ENCODE measurements at places on chromosomes 4 and X.
A peak's percentile ranks its signal among the peaks of the same experiment; 100 is the strongest.

GRCh38 chr4:30950737-30951136 lies 230.6 kb downstream of the PCDH7 start:
- DNase-seq: no peak

DNA sequence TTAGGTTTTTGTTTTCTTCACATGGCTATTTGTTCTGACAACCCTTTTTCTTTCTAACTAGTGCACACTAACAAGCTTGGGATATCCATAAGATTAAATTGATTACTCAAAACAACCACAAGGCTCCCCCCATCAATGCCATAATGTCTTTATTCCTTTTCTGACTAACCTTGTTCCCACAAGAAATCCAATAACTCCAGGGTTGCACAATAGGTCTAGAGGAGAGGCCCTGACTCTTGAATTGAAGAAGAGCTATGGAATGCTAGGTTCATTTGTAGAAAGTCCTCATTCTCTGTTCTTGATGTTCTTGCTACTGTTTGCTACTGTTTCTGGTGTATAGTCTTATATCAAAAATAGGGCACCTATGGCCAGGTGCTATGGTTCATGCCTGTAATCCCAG lies 71.0 kb downstream of the PRRG1 start:
- no peak for DNase-seq

DNA sequence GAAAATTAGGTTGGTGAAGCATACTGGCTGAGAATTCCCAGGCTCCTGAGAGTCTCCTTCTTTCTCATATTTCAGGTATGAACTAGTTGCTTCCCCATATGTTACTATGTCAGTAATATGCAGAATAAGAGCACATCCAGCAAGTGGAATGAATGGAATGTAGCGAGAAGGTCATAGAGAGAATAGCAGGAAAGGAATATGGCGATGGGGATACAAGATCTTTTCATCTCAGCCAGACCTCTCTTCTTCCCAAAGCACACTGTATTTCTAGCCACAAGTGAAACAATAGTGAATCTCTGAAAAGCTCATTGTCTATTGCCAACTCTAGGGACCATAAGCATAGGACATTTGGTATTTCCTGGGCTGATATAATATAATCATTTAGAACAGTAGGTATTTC lies 54.6 kb upstream of the MMAA start:
- DNase-seq: no peak

DNA sequence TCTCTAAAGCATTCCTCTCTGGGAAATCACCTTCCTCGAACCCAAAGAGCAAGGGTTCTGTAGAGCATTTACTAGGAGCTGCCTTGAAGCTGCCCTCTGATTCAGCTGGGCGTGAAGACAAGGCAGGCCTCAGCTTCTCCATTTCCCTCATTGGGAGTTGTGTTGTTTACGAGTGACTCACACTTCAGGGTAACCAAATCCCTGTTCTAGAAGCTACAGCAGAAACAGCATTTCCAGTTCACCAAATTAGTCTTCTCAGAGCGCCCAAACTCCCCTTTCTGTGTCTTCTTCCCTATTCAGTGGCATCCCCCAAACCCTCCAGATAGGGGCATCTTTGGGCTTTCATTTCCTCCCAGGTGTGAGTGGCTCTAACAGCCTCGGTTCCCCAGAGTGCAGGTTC lies 863 bp upstream of the XPNPEP2 start:
- DNase-seq: no peak

- no peak for DNase-seq
These were observed 4.6 kb downstream of the PALLD start for GRCh38 chr4:168501407-168501806.

DNA sequence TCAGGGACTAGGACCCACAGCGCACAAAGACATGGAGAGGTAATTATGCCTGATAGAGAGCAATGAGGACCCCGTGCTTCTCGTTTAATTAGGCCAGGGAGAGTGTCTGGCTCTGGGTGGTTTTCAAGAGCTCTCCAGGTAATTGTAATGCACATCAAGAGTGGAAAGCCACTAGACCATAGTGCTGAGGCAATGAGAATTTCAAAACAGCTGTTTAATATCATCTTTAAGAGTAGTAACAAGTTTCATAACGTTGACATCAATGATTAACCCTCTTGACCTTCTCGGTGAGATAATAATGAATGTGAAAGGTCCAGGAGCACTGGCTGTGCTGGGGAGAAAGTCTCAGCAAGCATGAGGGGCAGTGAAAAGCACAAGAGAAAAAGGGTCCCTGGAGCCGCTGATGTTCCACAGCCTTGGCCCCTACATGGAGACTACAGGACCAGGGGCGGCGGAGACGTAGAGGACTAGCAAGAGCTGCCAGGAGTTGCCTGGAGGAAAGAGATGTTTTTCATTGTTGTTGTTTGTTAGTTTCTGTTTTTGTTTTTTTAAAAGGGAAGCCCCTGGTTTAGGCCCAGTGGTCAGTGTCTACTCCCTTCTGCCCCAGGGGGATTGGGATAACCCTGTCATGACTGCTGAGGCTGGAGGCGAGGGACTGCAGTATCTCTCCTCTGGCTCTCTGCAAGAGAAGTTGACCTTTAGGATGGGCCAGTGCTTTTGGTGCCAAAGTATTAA lies 14.8 kb upstream of the CXCR3 start:
- DNase-seq: no peak

GRCh38 chr4:138749303-138749702 lies 266.3 kb upstream of the NOCT start:
- no peak for DNase-seq

DNA sequence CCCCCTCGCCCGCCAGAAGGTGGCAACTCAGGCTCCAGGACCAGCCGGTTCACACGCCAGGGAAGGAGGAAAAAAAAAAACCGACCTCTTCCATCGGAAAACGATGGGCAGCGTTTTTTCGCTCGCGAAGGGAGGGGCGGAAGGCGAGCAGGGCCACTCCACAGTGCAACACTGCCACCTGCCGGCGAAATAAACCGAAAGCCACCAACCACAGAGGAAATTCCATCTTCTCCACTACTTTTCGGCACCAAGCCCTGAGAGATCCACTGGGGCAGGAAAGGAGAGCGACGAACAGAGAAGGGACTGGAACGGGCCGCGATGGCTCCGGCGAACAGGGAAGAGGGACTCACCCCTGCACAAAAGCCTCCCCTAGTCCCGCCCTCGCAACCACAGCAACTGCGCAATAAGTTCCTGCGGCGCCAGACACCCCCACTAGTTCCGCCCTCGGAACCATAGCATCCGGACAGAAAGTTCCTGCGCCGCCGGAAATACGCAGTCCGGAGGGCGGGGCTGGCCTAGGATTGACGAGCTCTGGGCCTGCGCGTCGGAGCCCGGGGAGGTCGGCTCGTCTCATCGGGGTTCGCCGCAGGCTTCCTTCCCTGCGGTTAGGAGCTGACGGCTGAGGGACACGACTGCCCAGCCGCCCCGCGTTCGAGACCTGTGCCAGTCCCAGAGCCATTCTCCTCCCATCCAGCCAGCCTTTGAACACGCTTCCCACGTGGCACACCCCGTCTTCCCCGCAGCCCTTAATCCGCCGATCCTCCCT lies 23.4 kb downstream of the FAM156A start:
- peak; percentile 95 for DNase-seq

GRCh38 chr4:3249711-3250437 lies 915 bp downstream of the MSANTD1 start:
- DNase-seq: no peak

DNA sequence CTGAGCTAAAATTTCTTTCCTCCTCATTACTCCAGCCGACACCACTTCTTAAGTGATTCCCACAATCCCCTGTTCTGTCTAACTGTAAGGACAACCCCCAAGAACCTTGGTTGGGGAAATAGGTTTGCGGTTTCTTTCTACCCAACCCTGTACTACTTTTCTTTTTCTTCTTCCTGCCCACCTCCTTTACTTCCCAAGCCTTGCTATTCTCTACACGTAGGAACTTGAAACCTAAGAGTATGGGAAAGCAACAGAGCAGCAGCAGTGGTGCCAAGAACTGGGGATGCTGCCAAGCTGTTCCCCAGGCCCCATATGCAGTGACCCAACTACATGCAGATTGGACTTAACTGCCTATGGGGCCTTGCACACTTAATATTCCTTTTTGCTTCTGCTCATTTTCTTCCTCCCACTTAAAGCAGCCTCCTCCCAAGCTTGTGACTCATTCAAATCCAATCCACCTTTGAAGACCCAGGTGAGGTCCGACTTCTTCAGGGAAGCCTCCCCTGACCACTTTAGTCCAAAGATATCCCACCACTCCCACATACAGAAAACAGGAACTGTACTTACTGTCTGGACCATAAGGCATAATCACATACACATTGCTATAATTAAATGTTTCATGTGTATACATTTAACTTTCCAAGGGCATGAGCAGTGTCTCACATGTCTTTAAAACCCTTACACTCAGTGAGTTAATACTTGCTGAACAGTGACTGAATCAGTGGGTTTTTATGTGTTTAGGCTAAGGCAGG lies 1.7 kb downstream of the FAM120C start:
- peak; percentile 27 for DNase-seq

DNA sequence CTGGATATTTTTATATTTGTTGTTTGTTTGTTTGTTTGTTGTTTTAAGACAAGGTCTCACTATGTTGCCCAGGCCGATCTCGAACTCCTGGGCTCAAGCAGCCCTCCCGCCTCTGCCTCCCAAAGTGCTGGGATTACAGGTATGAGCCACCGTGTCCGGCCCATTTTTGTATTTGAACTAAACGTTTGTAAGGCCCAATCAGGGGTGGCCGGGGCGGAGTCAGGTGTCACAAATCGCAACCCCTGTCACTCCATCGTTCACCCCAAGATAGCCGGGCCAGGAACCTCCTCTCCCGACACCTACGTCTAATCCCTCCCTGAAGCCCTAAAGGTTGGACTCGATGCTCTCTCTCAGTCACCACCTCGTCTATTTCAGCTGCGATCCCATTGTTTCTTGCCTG lies 722 bp upstream of the EFHC2 start:
- DNase-seq: no peak

DNA sequence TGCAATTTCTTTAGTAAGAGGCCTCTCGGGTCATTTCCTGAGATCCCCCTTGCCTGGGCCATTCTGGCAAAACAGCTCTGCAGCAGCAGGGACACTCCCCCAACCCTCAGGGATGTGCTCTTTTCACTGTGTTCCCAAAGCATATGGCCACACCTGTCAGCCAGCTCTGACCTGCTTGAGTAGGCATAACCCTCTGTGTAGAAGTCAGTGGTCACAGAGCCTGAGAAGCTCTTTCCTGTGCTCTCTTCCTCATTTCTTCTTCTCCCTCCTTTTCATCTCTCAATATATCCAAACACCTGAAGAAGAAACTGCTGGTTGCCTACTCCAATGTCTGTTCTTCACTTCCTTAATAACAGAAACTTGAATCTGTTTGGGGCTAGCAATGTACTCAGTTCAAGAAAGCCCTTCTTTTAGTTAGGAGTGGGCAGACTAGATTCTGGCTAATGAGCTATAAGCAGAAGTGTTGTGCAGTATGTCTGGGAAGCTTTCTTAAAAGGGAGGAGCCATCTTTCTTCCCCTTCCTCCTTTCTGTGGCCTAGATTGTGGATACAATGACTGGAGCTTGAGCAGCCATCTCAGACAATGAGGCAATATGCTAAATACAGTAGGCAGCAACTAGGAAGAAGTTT lies 73.3 kb downstream of the PRPS1 start:
- no peak for DNase-seq

DNA sequence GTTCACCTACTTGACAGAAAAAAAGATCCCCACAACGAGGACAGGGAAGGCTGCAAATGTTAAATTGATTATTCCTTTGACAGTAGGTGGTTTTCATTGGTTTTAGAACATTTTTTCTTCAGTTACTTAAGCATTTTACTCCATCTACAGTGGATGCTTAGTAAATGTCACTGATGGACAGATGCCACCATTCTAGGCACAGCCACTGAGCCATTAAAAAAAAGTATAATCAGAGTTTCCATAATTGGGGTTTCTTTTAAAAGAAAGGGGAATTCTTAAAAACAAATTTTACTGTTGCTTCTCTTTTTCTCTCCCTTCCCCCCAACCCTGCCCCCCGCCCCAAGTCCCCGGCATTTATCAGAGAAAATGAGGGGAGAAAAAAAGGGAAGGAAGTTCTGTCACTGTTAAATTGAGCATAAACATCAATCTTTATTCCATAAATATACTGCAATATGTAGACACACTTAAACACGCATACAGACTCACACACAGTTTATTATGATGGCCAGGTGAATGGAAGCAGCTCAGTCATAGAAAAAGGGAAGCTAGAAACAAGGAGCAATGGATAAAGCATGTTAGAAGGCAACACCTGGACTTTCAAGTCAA lies 79.7 kb upstream of the PRPS2 start:
- no peak for DNase-seq

GRCh38 chr4:5510504-5510903 lies 197.9 kb downstream of the EVC2 start:
- no peak for DNase-seq

DNA sequence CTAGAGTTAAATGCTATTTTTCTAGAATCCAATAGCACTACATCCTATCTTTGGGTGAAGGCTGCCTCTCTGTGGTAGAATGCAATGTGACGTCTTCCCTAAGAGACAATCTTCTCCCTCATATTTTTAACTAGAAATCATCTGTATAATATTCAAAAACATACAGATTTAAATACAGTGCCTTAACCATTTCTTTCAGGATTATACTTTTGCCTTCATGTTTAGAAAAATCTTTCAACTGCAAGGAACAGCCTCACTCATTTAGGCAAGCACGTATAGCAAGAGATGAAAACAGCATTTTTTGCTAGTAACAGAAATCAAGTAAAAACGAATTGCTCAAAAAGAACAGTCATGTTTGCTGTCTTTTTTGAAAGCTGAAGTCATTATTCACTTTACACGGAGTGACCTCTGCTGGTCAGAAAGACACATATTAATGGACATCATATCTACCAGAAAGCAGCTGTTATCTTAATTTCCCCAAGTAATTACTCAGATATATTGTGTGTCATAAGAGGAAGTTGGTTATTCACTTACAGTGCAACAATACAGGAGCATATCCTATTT lies 422.3 kb downstream of the STPG2 start:
- DNase-seq: peak; percentile 25

DNA sequence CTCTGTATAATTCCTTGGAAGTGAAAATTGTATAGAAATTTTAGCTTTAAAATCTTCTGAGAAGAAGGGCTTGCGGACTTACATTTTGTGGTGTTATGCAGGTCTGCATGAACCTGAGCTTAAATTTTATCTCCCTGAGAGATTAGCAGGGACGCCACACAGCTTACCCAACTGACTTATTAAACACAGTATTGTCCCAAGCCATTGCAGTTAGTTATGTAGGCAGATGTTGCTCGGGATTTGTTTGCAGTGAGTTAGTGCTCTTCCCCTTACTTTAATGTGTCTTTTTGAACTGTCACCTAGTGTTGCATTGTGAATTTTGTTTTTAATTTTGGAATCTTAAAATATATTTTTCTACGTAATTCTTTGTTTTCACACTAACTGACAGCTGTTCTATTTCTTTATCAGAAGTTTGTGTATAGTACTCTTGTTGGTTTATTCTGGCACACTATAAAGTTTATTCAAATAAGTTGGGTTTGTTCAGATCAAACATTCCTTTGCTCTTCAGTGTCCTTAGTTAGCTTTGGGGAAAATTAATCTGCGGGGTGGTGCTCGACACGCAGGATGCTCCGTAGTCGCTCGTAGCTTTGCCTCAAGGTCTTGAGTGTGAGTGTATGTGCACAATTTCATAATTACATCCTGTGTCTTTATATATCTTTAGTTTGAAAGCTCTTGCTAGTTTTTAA lies 145.4 kb downstream of the STIM2 start:
- DNase-seq: peak; percentile 69

Measured in NCI-H82 (cell line).